Thoracic aorta (tissue), 2 donors: ENCODE measurements at places on chromosomes 2 and 18.

GRCh38 chr2:198293281-198293680 is 488.9 kb downstream of the PLCL1 start:
- DNase-seq: no peak

DNA sequence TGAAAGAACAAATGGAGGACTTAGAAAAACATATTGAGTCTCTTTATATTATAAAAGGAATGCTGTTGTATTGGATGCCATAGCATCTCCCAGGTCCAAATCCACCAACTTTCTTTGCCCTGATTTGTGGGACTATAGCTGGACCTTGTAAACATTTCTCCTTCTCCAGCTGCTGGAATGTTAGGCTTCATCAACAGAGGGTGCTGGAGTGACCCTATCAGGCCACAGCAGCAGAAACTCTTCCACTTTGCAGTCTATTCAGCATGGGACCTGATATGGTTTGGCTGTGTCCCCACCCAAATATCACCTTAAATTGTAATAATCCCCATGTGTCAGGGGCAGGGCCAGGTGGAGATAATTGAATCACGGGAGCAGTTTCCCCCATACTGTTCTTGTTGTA is 138.4 kb upstream of the ARL4C start:
- no peak for DNase-seq

- DNase-seq: no peak
These were observed 199.4 kb downstream of the FSHR start for GRCh38 chr2:48954935-48955334.

DNA sequence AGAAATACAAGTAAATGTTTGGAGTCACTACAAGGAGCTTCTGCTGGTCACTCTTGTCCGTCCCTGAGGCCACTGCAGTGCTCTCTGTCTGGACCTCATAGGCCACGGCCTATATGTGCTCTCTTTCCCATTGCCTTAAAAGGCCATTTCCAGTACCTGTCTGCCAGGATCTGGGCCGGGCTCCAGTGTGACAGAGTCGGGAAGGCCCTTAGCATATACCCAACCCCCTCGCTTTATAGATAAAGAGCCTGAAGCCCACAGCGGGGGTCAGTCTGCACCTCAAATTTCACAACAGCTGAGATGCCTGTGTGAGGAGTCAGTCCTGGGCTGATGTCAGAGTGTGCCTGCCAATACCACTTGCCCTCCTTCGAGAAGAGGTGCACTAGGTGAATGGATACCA is 39.9 kb downstream of the ADD2 start:
- DNase-seq: no peak

DNA sequence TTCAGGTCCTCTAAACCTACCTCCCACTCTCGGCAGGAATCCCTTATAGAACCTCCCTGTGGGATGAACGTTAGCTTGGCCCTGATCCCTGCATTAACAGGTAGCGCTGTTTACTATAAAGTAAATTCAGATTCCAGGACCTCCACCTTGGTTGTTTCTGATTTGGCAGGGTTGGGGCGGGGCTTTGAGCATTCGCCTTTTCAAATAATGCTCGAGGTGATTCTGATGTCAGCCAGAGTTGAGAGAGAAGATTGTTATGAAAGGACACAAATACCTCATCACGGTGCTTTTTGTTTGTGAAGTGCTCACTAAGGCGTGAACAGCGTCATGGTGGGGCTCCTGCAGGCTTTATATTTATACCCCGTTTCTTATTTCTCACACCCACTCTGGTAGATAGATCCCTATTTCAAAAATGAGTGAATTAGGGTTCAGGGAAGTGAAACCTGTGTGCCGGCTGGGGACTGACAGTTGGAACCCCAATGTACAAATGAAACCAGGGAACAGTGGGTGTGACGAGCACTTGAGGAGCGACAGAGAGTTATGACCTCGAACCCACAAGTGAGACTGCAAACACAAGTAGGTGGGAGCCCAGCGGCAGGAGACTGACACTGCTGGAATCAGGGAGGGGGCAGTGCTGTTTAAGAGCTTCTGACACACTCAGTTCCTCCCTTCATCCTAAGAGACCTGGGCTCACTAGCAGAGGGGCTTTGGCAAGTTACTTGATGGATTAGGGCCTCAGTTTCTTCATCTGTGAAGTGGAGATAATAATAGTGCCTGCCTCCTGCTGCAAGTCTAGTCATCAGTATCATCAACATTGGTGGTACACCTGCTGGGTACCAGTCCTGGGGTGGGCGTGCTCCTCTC is 14.2 kb upstream of the CXCR4 start:
- DNase-seq: no peak

DNA sequence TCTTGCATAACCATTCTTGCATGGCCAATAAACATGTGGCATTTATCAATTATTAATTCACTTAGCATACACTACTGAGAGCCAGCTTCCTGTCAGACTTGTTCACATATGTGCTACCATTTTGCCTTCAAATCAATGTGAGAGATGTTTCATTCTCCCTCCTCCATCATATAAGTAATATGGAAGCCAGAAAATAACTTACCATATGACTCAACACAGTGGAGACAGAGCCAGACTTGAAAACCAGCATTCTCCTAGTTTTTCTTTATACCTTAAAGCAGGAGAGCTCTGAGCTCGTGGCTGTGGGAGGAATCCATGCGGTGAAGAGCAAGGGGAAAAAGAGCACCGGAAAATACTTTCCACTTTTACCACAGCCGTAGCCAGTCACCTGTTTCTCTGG is 215.0 kb upstream of the LRATD1 start:
- DNase-seq: no peak
